Cardiac muscle cell (in vitro differentiated cells and primary cell): ENCODE measurements at places on chromosomes 12 and 14.

- no peak for DNase-seq
Measured at GRCh38 chr14:76986231-76986565, 42.3 kb downstream of the IRF2BPL start.

DNA sequence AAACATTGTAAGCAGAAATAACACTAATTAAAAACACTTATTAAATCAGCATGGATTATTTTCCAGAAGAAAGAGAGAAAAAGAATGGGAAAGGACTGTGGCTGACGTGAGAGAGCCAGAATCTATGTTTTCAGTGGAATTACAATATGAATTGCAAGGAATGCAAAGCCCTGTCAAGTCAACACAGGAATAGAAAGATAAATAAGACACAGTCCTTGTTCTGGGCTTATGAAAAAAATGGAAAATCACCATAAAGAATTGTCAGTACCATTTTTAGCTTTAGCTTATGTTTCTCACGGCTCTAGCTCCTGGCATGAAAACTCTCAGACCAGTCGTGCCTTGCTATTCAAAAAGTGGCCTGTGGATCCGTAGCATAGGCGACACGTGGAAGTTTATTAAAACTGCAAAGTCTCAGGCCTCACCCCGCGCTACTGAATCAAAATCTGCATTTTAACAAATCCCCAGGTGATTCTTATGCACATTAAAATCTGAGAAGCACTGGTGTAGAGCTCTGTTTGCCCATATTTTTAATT lies 549.1 kb downstream of the RPS29 start:
- DNase-seq: no peak

DNA sequence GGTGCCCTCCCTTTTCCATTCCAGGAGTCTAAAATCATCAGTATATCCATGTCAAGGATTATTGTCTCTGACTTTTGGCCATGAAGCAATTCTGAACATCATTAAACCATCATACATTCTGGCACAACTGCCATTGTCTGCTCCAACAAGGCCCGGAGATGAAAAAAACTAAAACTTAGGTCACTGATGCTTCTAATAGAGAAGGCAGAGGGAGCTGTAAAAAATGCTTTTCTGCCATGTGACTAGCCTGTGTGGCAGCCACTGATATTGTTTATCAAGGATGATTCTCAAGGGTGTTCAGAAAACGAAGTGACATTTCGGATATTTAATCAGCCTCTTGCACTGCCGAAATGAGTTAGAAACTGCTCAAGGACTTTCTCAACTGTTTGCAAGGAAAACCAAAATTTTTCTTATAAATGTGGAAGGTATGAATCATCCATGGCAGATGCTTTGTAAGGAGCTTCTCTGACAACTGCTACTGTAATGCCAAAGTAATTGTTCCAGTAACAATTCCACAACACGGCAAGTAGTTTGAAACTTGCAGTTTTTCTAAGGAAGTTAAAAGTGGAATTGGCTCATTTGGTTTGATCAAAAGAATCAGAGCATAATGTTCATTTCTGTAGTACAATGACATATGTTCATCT lies 1076.5 kb upstream of the FLRT2 start:
- no peak for DNase-seq

GRCh38 chr12:5195691-5196090 lies 152.0 kb downstream of the KCNA5 start:
- DNase-seq: no peak

DNA sequence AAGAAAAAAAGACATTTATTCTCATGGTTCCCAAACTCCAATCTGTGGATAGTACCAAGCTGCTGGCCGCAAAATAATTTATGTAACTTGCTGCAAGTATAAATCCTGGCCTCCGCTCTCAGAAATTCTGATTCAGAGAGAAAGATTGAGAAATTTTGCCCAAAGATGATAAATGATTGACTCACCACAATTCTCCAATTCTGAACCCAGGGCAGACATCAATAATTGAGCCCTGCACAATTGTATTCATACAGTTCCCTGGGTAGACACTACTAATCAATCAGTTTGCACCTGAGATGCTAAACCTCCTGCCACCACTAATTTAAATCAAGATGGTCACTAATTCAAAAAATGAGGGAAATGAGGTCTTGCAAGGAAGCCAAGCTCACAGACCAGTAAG lies 38.2 kb downstream of the TRPV4 start:
- DNase-seq: no peak

DNA sequence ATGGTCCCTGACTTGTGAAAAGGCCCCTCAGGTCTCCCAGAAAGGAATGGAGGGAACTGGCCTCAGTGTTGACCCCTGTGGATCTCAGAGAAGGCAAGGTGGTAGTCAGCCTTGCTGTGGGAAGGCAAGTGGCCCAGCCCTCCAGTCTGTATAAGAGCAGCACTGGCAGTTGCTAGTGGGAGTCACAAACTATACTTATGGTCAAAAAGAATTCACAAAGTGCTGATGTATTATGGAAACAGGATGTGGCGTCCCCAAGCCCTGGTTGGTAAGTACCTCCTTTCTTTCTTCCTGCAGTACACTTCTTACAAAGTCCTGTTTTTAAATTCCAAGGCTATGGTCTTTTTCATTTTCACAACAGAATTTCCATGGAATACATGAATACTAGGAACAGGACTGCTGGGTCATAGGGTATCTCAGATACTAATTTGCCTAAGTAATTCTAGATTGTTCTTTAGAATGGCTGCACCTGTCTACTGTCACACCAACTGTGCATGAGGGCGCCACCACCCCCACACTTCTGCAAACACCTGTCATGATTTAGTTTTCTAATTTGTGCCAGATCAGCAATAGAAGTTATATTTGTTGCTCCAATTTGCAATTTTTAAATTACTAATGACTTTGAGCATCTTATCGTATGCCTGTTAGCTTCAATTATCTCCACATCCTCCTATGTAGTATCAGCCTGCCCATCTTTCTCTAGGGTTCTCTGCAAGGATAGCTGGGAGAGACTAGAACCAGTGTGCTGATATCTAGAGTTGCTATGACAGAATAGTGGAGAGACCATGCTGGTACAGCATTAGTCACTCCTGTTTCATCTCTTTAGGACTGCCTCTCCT lies 40.7 kb upstream of the TMEM263 start:
- DNase-seq: no peak

- DNase-seq: peak; percentile 88
Measured at GRCh38 chr12:119176267-119177055, 2.3 kb upstream of the HSPB8 start.
